ENCODE measurements at places on chromosomes 2 and 18.

- DNase-seq, result no peak
These were observed 104.4 kb downstream of the DOCK10 start for GRCh38 chr2:224937887-224938286.

- no peak for DNase-seq
These were observed 1143.6 kb upstream of the ACVR2A start for GRCh38 chr2:146701183-146701582.

GRCh38 chr2:119549241-119549640 lies 5.0 kb downstream of the CFAP221 start:
- no peak for DNase-seq

- peak; percentile 61 for DNase-seq
These were observed 833 bp downstream of the AFG3L2 start for GRCh38 chr18:12376034-12376753.

- no peak for DNase-seq
These were observed 63.9 kb upstream of the ACVR1 start for GRCh38 chr2:157940024-157940423.

DNA sequence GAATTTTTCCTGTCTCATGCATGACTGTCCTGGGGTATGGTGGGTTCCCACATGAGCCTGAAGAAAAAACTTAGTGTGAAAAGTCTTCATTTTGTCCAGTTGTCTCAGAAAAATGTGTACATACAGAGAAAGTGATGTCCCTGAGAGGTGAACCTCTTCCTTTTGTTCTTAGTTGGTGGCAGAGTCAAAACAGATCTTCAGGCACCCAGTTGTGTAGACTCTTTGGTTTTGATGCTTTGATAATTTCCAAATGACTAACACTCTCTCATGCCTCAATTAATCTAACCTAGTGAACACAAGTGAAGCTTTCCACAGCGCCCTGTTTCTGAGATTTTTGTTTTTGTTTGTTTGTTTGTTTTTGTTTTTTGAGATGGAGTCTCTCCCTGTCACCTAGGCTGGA lies 273.5 kb downstream of the PIK3C3 start:
- DNase-seq, result no peak

GRCh38 chr2:40178971-40179370 lies 272.9 kb downstream of the SLC8A1 start:
- DNase-seq, result no peak

- no peak for DNase-seq
These were observed 16.4 kb downstream of the CEP76 start for GRCh38 chr18:12686100-12686499.

GRCh38 chr2:27245116-27245515 lies 17.7 kb downstream of the SLC30A3 start:
- no peak for DNase-seq

GRCh38 chr18:36015629-36016028 lies 43.1 kb downstream of the RMP24 start:
- no peak for DNase-seq

- DNase-seq, result no peak
These were observed 111.3 kb downstream of the RIF1 start for GRCh38 chr2:151520976-151521375.

DNA sequence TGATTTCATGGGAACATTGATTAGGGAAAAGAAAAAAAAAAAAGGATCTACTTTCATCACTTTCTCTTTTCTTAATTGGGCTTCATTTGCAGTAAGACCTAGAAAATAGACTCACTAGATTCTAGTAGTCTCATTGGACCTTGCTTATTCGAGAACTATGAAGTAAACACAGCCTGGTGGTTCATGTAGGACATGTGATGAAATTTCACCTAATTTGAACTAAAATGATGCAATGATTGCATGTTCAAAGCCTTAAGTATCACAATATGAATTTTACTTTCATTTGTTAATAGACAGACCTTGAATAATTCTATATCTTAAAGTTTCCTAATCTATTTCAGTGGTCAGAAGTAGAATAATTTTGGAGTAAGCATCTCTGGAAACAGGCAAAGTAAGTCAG lies 688.9 kb upstream of the NRXN1 start:
- no peak for DNase-seq

DNA sequence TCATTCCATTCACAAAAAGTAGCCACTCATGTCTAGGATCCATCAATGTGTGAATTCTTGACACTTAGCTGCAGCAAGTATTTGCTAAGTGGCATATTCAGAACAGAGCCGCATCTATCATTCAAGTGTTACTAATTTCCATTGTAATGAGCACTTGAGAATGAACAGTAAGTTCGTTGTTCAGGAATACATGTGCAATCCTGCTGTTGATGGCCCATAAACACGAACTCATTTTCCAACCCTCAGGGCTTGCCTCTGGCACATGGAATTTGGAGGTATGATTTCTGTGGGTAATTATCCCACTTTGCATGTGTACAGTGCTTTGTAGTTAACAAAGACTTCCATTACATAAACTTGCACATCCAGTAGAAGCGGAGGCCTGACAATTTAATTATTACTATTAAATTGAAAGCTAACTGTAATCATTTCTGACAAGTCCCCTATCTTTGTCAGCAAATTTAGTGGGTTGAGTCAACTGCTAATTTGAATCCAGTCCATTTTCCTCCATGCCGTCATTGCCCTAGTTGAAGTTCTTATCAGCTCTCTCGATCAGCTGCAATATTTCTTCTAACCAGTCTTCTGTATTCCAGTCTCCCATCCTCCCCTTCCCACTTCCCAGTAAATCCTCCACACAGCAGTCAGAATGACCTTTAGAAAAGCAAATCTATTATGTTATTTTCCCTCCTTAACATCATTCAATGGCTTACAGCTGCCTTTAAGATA lies 116.0 kb upstream of the AQP4 start:
- no peak for DNase-seq

- no peak for DNase-seq
These were observed 123.4 kb downstream of the MRO start for GRCh38 chr18:50696436-50696835.

- DNase-seq, result no peak
These were observed 24.3 kb downstream of the TRAPPC12 start for GRCh38 chr2:3403587-3404334.

Measured in right atrium auricular region (tissue), 2 donors.